ENCODE measurements at places on chromosomes 12 and 14.

DNA sequence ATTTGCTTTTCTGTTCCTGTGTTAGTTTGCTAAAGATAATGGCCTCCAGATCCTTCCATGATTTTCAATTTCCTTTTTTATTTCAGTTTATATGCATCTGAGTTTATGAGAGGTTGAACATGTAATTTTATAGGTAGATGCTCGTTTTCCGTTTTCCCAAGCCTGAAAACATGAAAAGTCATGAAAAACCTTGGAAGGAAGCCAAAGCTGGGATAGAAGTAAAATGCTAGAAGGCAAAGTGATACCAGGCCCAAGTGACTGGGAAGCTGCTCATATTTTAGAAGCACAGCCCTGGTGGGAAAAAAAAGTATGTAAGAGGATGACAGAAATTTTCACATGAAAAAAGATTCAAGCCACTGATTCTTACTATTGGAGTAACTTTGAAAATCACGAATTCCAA is 290.8 kb downstream of the PRKD1 start:
- H3K4me3 ChIP-seq: no peak overlapping the region
- no peaks in the 10 kb centered on the region for H3K4me1 ChIP-seq
- H3K27me3 ChIP-seq: no peaks in the 10 kb centered on the region
- DNase-seq: no peak

- H3K36me3 ChIP-seq: no peaks in the 10 kb centered on the region
- H3K27ac ChIP-seq: no peak overlapping the region
- H3K4me1 ChIP-seq: no peaks in the 10 kb centered on the region
- H3K4me3 ChIP-seq: no peak overlapping the region
These were observed 106.7 kb upstream of the MIS18BP1 start for GRCh38 chr14:45359746-45360145.

GRCh38 chr12:31207799-31208465 is 118.0 kb downstream of the SINHCAF start:
- H3K4me1 ChIP-seq: peaks cover 12% of the 10 kb centered on the region
- peaks cover 14% of the 10 kb centered on the region for H3K27me3 ChIP-seq
- H3K4me3 ChIP-seq: no peak overlapping the region
- H3K36me3 ChIP-seq: no peaks in the 10 kb centered on the region
- no peak overlapping the region for H3K27ac ChIP-seq

GRCh38 chr12:104986022-104986941 is at the start of gene NOPCHAP1:
NOPCHAP1 (plus strand) TSS chr12:104986316; CDS start chr12:104986353, 37 bp downstream.
- peak; percentile 91 for DNase-seq
- H3K4me3 ChIP-seq: peak within 1 kb of the TSS; percentile 77
- peak within 1 kb of the TSS; percentile 59 for H3K27ac ChIP-seq
- H3K27me3 ChIP-seq: peaks cover 3% of the 10 kb centered on the region
- H3K4me1 ChIP-seq: peaks cover 28% of the 10 kb centered on the region
- peaks cover 33% of the 10 kb centered on the region for H3K36me3 ChIP-seq

DNA sequence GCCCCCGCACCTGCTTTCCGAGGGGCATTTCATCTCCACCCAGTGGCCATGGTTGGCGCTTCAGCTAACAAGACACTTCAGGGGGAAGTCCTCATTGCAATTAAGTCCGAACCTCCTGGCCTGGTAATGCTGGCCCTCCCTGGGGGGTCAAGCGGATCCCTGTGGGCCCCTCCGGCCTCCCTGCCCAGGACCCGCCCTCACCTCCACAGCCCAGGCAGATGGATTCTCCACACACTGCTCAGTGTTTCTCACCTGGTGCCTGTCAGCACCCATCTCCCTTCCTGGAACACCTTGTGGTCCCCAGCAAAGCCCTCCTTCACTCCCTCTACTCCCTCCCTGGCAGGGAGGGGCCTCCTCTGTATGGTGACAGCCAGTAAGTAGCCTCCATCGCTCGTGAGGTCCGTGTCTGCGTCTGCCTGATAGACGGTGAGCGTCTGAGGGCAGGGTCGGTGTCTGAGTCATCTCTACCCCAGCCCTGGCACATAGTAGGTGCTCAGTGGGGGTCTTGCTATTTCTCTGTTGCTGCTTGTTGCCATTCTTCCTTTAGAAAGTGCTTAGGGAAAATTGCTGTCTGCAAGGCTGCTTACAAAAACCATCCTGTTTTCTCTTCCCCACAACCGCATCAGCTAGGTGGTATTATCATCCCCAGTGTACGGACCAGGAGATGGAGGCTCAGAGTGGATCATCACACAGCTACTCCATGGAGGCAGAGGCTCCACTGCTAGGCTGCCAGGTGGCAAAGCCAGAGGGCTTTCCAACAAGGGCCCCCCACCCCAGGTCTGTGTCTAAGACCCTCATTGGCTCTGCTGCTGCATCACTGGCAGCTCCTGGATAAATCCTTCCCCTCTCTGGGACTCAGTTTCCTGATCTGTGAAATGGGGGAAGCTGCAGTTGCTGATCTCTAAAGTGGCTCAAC is 39.7 kb upstream of the EML1 start:
- H3K4me3 ChIP-seq: no peak overlapping the region
- no peak for DNase-seq
- H3K36me3 ChIP-seq: no peaks in the 10 kb centered on the region
- peaks cover 23% of the 10 kb centered on the region for H3K4me1 ChIP-seq
- H3K27me3 ChIP-seq: peaks cover 43% of the 10 kb centered on the region
- H3K27ac ChIP-seq: no peak overlapping the region

DNA sequence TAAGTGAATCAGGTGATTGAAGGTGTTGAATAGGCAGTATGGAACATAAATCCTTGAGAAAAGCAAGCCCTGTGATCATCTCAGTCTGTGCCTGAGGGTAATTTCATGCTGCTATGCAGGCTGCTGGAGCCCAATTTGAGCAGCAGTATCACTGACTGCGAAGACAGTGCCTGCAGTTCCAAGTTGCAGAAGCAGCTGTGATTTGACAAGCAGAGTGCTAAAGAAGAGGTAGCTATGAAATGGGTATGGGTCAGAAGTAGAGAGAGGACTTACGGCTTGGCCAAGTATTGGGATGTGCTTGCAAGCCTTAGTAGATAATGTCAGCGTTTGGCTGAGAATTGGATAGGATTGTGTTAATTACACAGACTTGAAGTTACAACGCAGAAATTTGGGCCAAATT is 22.5 kb downstream of the PIK3C2G start:
- no peak overlapping the region for H3K4me3 ChIP-seq
- no peak for DNase-seq
- no peaks in the 10 kb centered on the region for H3K4me1 ChIP-seq
- no peak overlapping the region for H3K27ac ChIP-seq
- H3K36me3 ChIP-seq: no peaks in the 10 kb centered on the region

- H3K27me3 ChIP-seq: no peaks in the 10 kb centered on the region
- no peak overlapping the region for H3K4me3 ChIP-seq
- H3K27ac ChIP-seq: no peak overlapping the region
These were observed 253.9 kb downstream of the FOXN3 start for GRCh38 chr14:89163031-89163636.

DNA sequence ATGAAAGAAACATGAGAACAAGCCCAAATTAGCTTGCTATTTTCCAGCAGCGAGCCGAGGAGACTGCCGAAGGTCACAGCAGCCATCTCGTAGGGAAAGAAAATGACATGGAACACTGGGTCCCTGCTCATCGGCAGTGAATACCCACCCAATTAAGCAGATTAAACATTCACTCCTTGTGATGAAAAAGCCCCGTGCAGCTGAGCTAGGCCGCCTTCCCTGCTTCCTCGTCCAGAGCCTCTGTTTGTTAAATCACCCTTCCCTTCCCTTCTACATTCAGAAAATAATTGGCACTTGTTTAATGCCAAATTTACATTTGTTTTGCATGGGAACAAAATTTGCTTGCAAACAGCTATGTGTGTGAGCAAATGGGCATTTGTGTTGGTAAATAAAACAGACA is 342.5 kb downstream of the RMST start:
- no peak overlapping the region for H3K4me3 ChIP-seq
- no peaks in the 10 kb centered on the region for H3K4me1 ChIP-seq
- no peaks in the 10 kb centered on the region for H3K27me3 ChIP-seq
- H3K27ac ChIP-seq: no peak overlapping the region
- DNase-seq: no peak

DNA sequence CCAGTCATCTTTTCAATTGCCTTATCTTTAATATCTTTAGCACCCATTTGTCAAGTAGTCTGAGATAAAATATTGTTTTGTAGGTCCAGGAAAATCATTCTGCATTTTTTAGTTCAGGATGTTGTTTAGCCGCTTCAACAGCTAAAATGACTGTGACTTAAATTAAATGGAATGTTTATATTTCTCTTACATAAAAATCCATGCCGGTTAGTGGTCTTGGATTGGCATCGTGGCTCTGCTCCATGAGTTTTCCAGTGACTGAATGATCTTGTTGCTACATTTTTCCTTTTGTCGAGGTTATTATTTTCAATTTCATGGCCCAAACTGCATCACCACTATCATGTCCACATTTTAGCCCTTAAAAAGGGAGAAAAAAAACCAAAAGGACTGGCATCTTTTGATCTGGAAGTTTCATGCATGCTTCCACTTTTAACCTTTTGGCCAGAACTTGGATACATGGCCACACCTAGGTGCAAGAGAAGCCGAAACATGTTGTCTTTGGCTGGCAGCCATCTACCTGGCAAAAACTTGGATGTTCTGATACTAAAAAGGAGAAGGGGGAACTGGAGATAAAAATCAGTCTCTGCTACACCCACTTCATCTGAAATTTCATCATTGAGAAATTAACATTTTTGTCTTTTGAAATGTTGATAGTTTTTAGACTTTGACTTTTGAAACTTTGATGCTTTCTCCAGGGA is 142.4 kb downstream of the OTOGL start:
- no peak overlapping the region for H3K27ac ChIP-seq
- no peaks in the 10 kb centered on the region for H3K27me3 ChIP-seq
- no peak for DNase-seq
- H3K4me1 ChIP-seq: no peaks in the 10 kb centered on the region

DNA sequence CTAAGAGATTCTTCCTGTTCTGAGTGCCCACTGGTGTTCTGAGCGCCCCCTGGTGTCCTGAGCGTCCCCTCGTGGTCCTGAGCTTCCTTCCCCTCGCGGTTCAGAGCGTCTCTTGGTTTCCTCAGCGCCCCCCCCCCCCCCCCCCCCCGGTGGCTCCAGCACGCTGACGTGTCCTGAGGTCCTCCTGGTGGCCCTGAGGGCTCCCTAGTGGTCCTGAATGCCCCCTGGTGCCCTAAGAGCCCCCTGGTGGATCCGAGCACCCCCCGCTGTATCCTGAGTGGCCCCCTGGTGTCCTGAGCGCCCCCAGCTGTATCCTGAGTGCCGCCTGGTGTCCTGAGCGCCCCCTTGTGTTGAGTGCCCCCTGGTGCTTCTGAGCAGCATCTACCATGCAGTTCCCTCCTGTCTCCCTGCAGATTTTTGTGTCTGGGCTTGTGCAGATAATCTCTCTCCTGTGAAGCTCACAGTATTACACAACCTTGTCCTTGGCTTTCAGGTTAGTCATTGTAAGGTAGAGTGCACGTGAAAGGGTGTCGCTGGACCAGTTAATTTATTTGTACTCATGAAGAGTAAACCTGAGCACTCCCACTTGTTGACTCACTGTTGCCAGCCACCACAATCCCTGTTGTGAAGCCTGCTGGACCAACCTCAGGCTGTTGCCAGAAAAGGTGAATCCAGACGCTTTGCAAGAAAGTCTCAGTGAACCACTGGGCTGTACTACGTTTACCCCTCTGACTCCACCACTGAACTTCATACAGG is 1168.4 kb downstream of the TMEM121 start:
- peak; percentile 69 for DNase-seq
- H3K4me3 ChIP-seq: no peak overlapping the region
- H3K4me1 ChIP-seq: peaks cover 11% of the 10 kb centered on the region
- H3K27me3 ChIP-seq: no peaks in the 10 kb centered on the region
- H3K27ac ChIP-seq: no peak overlapping the region
- no peaks in the 10 kb centered on the region for H3K36me3 ChIP-seq

DNA sequence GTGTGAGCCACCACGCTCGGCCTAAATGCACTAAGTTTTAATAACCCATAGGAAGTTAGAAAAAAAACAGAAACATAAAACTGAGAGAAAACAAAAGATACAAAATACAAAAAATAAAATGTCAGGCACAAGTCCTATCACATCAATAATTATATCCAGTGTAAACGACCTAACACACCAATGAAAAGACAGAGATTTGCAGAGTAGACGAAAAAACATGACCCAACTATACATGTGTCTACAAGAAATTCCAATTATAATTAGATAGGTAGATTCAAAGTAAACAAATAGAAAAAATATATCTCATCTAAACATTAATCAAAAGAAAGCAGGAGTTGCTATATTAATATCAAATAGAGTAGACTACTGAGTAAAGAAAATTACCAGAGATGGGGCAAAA is 69.4 kb upstream of the NUDT4 start:
- no peak for DNase-seq
- no peak overlapping the region for H3K4me3 ChIP-seq
- no peaks in the 10 kb centered on the region for H3K4me1 ChIP-seq
- peaks cover 3% of the 10 kb centered on the region for H3K27me3 ChIP-seq

DNA sequence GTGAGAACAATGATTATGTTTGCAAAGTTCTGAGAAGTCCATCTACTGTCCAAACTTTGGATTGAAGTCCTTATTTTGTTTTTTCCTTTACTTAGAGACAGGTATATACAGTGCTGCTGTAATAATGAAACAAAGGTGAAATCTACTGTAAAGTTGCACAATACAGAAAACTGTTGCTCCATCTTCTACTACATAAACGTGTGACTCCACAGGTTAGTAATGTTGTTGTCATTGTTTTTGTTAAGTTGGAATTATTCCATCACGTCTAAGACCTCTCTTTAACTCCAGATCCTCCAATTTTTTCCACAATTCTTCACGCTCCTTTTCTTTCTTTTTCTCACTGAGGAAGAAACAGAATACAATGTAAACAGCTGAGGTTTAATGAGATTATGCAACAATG is 57.0 kb upstream of the GPHB5 start:
- DNase-seq: no peak
- H3K27me3 ChIP-seq: no peaks in the 10 kb centered on the region
- peaks cover 37% of the 10 kb centered on the region for H3K36me3 ChIP-seq
- no peak overlapping the region for H3K27ac ChIP-seq

Measured in activated CD4-positive, alpha-beta memory T cell treated with anti-CD3 and anti-CD28 coated beads for 36 hours (primary cell).